AG10803 (cell line): ENCODE measurements at places on chromosomes 6 and 20.

- DNase-seq = no peak
These were observed 1059.0 kb upstream of the EPHA7 start for GRCh38 chr6:94478133-94479005.

DNA sequence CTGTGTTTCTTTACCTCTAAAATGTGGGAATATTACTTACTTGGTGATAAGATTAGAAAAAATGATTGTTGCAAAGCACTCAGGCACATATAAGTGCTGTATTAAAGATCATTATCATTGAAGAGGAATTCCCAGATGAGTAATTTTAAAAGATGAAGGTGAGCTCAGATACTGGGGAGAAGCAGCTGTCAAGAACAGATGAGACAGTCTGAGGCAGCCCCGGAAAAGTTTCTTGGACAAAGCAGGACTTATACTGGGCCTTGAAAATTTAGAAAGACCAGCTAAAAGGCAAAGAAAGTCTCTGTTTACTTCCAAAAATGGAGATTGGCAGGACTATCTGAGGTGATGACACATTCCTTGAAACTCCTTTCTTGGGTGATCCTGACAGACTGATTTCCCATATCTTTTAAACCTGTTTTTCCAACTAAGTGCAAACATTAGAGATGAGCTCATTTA is 93.8 kb upstream of the MARCKS start:
- DNase-seq = no peak

DNA sequence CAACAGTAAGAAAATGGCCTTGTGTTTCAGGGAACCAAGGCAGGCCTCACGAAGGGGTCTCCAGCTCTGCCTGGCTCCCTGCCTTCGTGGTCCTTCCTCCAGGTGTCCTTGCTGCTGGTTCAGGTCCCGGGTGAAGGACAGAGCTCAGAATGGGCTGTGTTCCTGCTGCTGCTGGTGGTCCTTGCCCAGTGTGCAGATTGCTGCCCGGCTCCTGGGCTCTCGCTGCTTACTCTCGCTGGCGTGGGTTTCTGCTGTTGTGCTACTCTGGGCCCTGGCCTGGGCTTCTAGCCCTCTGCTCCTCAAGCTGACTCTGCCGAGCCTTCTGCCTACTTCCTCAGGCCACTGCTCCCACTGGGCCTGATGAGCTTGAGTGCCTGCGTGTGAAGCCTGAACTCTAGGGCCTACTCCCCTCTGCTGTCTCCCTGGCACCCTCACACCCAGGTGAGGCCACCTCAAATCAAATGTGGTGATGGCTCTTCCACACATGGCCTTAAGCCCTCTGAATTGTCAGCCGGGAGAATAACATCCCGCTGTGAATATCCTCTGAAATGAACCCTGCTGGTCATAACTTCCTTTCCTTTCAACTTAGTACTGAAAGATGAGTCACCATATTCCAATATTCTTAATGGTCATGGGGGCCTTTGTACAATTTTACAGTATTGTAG is 171.6 kb downstream of the FOXC1 start:
- DNase-seq = no peak

DNA sequence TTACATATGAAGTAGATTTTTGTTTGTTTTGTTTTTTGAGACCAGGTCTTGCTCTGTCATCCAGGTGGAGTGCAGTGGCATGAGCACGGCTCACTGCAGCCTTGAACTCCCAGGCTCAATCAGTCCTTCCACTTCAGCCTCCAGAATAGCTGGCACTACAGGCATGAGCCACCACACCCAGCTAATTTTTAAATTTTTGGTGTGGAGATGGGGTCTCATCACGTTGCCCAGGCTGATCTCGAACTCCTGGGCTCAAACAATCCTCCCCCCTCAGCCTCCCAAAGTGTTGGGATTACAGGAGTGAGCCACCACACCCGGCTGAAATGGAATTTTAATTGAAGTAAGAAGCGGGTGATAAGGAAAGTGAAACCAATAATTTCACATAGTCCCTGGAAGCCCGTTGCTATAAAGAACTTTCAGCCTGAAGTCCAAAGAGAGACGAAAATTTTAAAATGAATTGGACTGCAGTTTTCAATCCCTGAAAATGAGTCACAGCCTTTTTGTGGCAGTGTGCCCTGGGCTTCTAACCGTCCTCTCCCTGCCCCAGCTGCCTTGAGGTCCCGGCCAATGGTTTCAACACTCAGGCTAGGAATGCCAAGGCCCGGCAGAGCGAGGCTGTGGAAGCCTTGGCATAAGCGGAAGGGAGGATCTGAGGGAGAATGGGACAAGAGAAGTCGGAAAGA is 757 bp downstream of the RAET1E start:
- peak; percentile 97 for DNase-seq

GRCh38 chr6:5998236-5998635 is 8.5 kb downstream of the NRN1 start:
- DNase-seq = no peak

DNA sequence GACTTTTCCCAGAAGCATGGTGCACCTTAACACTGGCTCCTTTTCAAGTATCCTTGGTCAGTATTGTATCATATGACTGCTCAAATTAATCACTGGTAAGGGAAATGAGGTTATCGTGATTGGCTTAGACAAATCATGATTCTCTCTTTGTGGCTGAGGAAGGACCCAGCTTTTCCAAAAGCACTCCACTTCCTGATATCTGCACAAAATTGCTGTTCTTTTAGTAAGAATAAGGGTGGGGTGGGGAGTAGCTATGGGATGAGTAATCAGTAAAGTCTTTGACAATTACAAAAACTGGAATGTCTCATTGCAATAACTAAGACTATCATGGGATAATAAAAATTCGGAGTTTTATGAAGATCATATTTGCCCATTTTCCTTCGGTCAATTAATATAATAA is 9.0 kb upstream of the RIPPLY2 start:
- no peak for DNase-seq

DNA sequence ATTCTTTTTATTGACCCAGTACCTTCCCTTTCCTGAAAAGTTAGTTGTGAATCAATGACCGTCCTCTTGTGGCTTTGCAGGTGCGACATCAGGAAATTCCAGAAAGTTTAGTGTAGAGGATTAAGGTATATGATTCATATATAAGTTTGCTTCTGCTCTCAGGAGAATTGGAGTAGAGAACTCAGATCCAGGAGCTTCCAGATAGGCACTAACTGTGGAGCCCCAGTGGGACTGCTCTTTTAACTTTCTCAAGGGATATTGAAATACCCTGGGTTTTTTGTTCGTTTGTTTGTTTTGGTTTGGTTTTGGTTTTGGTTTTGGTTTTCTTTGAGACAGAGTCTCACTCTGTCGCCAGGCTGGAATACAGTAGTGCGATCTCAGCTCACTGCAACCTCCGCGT is 9.5 kb downstream of the TAAR2 start:
- no peak for DNase-seq

GRCh38 chr6:126112171-126112632 is 125.9 kb downstream of the TRMT11 start:
- peak; percentile 34 for DNase-seq

DNA sequence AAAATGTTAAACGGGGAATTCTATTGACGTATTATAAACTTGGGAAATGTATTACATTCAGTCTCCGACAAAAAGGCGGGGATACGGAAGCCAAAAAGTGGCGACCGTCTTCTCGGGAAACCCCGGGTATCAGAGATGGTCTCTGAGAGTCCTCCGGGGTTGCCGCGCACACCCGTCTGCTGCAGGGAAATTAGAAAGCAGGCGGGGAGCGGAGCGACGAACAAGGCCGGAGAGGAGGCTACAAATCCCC is 1.5 kb downstream of the SALL4 start:
- no peak for DNase-seq

GRCh38 chr20:6115221-6115895 is 7.5 kb downstream of the FERMT1 start:
- no peak for DNase-seq

- DNase-seq = peak; percentile 44
These were observed 58.4 kb downstream of the HIVEP2 start for GRCh38 chr6:142886431-142887170.

GRCh38 chr6:73790574-73790973 is 94.6 kb downstream of the CD109 start:
- DNase-seq = no peak

GRCh38 chr20:57869291-57869950 is 159.6 kb upstream of the PMEPA1 start:
- DNase-seq = no peak

GRCh38 chr6:129276986-129277385 is 394.0 kb downstream of the LAMA2 start:
- no peak for DNase-seq

DNA sequence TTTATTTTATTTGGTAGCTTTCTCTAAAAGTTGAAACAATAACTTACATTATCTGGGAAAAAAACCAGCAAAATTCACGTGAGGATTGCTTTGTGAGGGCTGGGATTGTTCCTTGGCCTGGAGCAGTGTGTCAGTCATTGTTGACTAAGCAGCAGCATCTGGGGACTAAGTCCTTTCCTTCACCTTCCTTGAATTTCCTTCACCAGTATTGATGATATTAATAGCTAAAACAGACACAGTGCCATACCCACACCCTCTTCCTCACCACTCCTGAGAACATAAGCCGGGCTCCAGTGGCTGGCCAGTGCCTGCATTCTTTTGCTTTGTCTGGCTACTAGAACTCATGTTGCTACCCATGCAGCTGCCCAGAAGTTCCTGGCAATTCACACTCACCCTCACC is 23.7 kb downstream of the PLCB1 start:
- peak; percentile 27 for DNase-seq

- no peak for DNase-seq
These were observed 755.8 kb downstream of the PRIM2 start for GRCh38 chr6:58073263-58073662.

DNA sequence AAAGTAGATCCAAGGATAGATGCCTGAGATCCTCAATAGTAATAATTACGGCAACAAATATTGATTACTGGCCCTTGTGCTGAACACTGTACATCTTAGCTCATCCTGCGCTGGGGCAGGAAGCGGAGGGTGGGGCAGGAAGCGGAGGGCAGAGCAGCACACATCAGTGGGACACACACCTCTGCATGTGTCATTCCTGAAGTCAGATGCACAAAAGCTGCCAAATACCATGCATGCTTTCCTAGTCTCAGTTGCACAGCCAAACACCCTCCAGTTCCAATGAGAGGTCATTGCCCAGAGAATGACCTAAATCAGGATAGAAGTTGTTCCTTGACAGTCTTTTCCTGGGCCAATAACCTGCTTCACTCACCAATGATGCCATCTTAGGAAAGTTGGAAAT is 74.4 kb upstream of the FOXC1 start:
- DNase-seq = peak; percentile 28

DNA sequence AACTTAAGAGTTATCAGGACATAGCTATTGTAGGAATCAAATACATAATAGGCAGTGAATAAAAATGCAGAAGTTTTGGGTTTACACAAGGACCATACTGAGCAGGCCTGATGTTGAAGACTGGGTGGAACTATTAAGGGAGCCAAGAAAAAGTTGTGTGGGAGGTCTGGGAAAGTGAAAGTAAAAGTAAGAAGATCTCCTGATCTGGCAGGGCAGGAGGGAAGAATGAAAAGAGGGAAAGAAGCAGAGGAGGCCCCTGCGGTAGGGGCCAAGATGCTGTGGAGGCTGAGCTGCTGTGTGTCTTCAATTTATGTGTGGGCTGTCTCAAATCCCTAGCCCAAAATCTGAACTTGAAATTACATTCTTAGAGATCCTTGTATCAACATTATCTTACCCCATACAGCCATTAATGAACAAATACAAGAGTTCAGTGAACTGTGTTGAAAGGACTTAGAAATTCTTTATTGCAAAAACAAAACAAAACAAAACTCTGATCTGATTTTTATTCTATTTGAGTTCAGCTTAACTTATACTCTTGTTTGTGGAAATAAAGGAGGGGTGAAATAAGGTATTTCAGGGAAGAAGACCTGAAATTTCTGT is 1183.8 kb downstream of the HACE1 start:
- no peak for DNase-seq

DNA sequence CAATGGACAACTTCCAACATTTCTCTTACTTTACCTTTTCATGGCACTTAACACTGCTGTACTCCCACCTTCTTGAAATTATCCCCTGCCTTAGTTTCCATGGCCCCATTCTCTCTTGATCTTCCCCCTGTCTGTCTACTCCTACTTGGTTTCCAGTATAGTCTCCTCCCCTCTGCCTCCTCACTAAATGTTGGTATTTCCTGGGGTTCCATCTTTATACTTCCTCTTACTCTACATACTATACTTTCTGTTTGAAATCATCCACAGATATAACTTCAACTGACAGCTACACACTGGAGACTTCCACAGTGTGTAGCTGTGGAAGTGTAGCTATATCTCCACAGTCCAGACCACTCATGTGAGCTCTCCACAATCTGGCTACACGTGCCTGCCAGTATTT is 13.5 kb downstream of the ZHX3 start:
- no peak for DNase-seq

DNA sequence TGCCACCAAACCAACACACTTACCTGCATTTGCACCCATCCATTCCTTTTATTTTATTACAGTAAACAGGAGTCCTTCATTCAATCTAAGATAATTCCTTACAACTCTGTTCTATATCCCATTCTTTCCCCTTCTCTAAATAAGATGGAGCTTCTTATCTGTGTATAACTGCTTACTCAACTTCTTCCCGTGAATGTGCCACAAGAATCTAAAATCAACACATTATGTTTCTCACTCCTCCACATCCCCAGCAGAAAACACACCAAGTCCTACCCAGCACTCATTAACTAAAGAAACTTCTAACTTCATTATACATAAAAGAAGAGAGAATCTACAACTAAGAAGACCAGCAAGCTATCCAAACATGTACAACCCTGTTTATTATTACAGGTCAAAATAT is 141.1 kb downstream of the COL21A1 start:
- no peak for DNase-seq

DNA sequence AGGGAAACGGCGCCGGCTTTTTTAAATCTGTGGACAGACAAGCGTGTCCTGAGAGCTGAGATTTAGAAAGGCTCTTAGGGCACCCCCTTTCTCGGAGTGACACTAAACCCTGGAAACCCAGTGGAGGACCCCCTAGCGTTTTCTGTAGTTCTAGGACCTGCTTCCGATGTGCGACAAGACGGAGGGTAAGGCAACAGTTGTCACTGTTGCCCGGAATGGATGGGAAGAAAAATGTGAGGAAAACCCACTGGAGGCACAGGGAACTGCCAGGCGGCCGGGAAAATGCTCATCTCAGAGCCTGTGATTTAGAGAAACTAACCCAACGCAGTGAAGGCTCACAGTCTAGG is 551 bp upstream of the ATP5F1E start:
- DNase-seq = no peak

GRCh38 chr6:102812242-102812641 is 1418.7 kb downstream of the GRIK2 start:
- DNase-seq = no peak

DNA sequence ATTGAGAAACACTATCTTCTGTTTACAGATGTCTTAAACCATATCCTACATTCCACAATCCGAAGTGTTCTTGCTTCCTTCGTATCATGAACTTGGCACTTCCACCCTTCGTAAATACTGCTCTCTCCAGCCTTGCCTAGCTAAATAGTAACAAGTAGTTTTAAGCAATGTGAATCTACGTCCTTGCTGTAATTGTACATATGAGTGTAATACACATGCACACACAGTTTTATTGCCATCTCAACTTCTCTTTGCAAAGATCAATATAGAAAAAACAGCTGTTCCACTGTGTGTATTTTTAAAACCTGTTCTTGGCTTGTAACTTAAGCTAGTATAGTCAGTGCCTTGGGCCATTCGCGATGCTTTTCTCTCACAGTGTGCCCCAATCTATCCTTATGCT is 1524.7 kb downstream of the GRIK2 start:
- DNase-seq = no peak

- DNase-seq = peak; percentile 42
These were observed 36.9 kb downstream of the B4GALT5 start for GRCh38 chr20:49676581-49677291.
